ENCODE measurements at places on chromosomes 12 and 14.

GRCh38 chr12:52975820-52976573 lies 27.1 kb downstream of the KRT18 start:
- DNase-seq = peak; percentile 28

GRCh38 chr14:64636208-64636979 lies 67.8 kb upstream of the PLEKHG3 start:
- DNase-seq = peak; percentile 80

GRCh38 chr14:81386290-81386745 lies 13.8 kb downstream of the STON2 start:
- DNase-seq = no peak

DNA sequence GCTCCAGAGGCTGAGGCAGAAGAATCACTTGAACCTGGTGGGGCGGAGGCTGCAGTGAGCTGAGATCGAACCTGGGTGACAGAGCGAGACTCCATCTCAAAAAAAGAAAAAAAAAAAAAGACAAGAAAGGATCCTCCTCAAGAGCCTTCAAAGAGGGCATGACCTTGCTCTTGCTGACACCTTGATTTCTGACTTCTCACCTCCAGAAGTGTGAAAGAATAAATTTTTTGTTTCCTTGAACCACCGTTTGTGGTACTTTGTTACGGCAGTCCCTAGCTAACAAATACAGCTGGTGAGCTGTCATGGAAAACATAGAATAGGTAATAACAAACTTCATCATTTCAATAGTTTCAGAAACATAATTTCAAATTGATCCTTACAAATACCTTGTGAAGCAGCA lies 1.9 kb upstream of the ACTR10 start:
- no peak for DNase-seq

DNA sequence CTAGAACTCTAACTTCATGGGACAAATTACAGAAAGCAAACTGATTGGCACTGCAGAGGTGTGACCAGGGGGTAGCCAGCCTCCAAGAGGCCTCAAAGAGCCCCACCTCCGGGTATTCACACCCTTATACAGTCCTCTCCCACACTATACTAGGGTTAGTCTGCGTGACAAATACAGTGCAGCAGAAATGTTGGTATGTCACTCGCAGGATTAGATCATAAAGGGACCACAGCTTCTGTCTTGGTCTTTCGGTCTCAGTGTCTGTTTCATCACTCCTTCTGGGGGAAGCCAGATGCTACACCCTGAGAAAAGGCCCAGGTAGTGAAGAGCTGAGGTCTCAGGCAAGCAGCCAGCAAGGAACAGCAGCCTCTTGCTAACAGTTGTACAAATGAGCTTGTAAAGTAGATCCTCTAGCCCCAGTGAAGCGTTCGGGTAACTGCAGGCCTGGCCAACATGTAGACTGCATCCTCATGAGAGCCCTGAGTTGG lies 68.9 kb upstream of the SAV1 start:
- peak; percentile 11 for DNase-seq

DNA sequence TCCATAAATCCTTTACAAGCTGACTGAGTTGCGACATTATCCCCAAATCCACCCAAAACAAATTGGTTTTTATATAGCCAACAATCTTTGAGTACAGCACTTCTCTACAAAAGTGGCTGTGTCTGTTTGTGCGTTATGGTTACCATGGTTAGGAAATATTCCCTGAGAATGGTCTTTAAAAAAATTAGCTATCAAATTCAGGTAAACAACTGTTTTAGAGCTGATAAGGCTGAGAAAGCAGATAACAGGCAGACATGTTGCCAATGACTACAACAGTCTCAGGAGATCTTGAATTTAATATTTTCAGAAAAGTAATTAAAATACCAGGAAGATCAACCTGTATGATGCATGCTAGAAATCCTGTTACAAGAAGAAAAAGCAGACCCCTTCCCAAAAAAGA lies 248.0 kb downstream of the RASSF9 start:
- DNase-seq = no peak

DNA sequence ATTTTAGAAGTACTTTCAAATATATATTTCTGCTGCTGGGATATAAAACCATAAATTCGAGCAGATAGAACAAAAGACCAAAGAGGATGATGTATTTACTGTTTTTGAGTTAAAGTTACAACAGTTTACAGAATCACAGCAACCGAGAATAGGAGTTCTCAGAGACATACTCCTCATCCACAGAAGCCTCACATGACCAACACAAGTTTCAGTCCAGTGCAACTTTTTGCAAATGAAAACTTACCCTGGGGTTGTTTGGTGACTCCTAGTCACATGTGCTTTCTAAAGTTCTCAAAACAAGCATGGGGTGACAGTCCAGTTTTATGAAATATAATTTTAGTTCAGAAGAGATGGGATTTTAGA lies 117.1 kb downstream of the PRKCH start:
- no peak for DNase-seq

GRCh38 chr12:23361971-23362370 lies 587.5 kb downstream of the SOX5 start:
- DNase-seq = peak; percentile 28

GRCh38 chr14:103140316-103141109 lies 17.3 kb downstream of the TNFAIP2 start:
- peak; percentile 57 for DNase-seq

DNA sequence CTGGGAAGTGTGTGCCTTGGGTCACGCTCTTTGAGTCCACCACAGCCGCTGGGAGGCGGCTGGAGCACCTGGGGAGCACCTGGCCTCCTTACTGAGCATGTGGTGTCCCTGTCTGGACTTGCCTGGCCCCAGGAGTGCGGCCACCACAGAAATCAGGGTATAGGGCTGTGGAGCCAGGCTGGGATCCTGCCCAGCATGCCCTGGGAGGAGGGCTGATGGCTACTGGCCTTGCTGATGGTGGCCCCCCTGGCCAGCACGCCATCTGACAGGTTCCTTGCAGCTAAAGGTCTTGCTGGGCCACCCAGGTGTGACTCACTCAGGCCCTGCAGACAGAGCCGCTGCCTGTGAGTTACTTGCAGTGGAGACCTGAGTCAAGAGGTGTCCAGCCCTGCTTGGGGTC lies 6.0 kb downstream of the ULK1 start:
- DNase-seq = no peak

- DNase-seq = no peak
Observed at GRCh38 chr12:51676875-51677274, 85.8 kb downstream of the SCN8A start.

DNA sequence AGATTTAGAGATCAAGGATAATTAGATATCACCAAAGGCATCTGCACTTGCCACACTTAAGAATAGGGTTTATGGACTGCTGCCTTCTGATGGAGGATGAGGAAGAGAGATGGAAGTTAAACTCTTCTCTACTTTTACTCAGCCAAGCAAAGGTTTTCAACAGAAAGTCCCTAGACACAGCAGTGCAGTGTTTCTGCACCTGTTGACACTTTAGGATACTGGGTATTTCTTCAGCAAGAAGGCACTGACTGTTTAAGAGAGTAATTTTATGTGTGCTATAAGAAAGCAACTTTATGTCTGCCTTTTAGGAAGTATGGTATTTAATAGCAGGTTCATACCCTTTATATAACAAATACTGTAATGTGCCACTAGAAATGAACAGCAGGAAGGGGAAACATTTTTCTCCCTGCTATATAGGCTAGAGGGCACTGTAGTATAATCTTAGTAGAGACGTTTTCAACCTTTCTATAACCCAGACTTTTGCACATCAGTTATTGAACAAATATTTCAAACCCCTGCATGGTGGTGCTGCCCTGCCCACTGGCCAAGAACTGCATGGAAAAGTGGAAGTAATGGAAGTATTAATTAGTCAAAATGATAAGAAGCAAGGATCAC lies 225.0 kb upstream of the GRIP1 start:
- DNase-seq = no peak

- DNase-seq = no peak
Observed at GRCh38 chr12:85679296-85679695, 156.9 kb downstream of the RASSF9 start.

- no peak for DNase-seq
Observed at GRCh38 chr12:120078868-120079267, 37.7 kb downstream of the RAB35 start.

DNA sequence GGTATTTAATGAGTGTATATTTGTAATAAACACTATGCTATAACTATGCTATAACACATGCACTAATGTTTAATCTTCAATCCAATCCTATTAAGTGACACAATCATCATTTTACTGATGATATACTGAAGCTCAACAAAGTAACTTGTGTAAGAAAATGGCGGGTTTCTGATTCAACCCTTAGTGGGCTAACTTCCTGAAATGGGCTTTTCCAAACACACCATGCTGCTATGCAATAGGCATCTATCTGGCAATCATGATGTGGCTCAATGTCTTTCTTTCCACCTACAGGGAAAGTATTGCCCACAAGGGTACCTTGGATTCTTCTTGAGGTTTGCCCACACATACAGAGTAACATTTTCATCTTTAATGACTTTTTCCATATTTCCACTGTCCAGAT lies 48.3 kb downstream of the DNAI7 start:
- no peak for DNase-seq

DNA sequence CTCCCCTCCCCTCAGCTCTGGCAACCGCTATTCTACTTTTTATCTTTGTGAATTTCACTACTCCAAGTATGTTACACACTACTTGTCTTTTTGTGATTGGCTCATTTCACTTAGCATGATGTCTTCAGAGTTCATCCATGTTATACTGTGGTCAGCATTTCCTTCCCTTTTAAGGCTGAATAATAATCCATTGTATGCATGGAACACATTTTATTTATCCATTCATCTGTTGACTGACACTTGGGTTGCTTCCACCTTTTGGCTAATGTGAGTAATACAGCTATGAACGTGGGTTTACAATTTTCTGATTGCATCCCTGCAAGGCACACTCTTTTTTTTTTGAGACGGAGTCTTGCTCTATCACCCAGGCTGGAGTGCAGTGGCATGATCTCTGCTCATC lies 53.0 kb upstream of the FUT8 start:
- no peak for DNase-seq

- DNase-seq = no peak
Observed at GRCh38 chr12:104377514-104377812, 73.9 kb downstream of the EID3 start.

GRCh38 chr12:98653866-98654493 lies 8.9 kb downstream of the APAF1 start:
- peak; percentile 70 for DNase-seq

GRCh38 chr12:10220398-10221077 lies 7.9 kb downstream of the GABARAPL1 start:
- DNase-seq = peak; percentile 94

GRCh38 chr12:96007729-96008128 lies 11.6 kb upstream of the HAL start:
- DNase-seq = no peak

- peak; percentile 79 for DNase-seq
Observed at GRCh38 chr14:21498540-21499526, 12.3 kb downstream of the METTL3 start.

DNA sequence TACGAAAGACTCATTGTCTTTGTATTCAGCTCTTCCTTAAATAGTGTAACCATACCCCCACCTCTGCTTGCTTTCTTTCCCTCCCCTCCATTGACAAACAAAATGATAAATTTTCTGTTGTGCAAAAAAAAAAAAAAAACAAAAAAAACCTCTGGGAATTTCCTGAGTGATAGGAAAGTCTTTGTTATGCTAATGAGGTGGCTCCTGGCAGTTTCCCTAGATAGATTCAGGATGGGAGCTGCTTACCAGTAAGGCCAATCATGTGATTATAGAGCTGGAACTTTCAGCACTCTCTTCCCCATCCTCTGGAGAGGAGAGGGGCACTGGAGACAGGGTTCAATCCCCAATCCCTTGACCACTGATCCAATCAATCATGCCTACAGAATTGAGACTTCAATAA lies 120.5 kb downstream of the NUAK1 start:
- DNase-seq = no peak

DNA sequence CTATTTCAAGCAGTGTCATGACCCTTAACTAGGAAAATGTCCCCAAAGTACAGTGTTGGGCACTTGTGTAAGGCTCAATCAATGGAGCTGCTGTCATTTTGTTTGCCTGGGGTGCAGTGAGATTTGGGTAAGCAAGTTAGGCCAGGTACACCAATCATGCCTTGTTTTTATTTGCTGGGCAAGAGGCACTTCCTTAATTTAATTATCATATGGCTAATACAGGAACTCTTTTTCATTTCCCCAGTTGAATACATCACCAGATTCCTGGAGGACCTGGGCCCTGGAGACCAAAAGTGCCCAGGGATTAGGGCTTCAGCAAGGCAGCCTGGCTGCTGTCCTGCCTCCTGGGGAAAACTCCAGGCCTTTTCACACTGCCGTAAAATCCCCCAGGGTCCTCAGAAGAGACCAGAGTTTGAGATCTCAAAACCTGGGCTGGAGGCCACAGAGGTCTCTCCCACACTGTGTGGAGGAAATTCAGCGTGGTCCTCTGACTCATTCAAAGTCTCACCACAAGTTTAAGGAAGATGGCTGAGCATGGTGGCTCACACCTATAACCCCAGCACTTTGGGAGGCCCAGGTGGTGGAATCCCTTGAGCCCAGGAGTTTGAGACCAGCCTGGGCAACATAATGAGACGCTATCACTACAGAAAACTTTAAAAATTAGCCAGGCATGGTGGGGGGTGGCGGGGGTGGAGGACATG lies 28.4 kb upstream of the FOXN3 start:
- no peak for DNase-seq

DNA sequence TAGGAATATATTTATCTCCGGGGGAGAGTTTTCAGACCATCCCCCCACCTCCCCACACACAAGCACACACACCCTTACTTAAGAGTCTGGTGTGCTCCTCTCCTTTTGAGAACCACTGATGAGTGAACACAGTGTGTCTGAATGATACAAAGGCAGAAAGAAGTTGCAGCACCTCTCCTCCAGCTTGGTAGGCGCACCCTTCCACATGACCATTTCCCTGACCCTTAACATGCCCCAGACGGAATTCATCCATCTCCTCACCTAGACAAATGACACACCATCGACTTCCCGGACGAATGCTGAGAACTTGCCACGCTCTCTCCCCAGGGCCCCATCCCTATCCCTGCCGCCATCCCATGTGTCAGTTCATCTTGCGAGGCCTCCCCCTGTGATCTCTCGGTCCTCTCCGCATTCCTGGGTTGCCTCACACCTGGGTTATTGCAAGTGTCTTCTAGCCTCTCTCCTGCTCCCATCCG lies 3.9 kb downstream of the TNFRSF1A start:
- DNase-seq = no peak

- no peak for DNase-seq
Observed at GRCh38 chr14:100983710-100984109, 80.2 kb upstream of the RTL1 start.

- DNase-seq = no peak
Observed at GRCh38 chr14:100644383-100644782, 57.2 kb upstream of the BEGAIN start.

- DNase-seq = no peak
Observed at GRCh38 chr14:56065621-56066290, 52.5 kb upstream of the PELI2 start.

- DNase-seq = no peak
Observed at GRCh38 chr12:132575661-132576060, 34.7 kb downstream of the LRCOL1 start.

Data from NCI-H82 (cell line).